Liver (tissue), 10 donors: ENCODE measurements at places on chromosomes 16 and 17. TPM values are rescaled to one million over a fixed set of nuclear protein-coding genes. Genes with fewer than 3 reads are reported as not detected.
A peak's percentile ranks its signal among the peaks of the same experiment; 100 is the strongest.

DNA sequence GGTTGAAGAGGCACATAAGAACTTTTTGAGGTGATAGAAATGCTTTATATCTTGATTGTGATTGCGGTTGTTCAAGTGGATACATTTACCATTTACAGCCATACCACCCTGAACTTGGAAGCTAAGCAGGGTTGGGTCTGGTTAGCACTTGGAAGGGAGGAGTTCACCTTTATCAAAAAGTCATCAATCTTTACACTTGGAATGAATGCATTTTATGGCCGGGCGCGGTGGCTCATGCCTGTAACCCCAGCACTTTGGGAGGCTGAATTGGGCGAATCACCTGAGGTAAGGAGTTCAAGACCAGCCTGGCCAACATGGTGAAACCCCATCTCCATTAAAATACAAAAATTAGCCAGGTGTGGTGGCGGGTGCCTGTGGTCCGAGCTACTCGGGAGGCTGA, 9.5 kb upstream of the GJD3 start:
- H3K4me3 ChIP-seq, result no peak overlapping the region
- no peak overlapping the region for H3K27ac ChIP-seq
- H3K36me3 ChIP-seq, result no peaks in the 10 kb centered on the region
- H3K4me1 ChIP-seq, result no peaks in the 10 kb centered on the region

DNA sequence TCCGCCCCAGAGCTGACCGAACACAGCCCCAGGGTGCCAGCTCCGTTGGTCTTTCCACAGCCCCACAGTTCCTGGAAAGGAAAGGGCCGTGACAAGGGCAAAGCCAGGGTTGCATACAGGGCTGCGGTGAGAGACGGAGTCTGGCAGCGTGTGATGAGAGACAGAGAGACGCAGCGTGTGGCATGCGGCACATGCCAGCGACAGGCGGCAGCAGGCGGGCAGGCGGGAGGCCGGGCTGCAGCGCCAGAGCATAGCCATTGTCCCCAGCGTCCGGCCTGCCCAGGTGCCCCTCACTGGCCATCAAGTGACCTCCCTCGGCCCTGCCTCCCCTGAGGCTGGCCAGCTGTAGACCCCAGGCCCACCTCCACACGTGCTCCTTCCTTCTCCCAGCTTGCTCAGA, 8.6 kb downstream of the RTN4RL1 start:
- no peak overlapping the region for H3K4me3 ChIP-seq
- H3K27me3 ChIP-seq, result no peaks in the 10 kb centered on the region
- H3K36me3 ChIP-seq, result no peaks in the 10 kb centered on the region
- no peak for DNase-seq

DNA sequence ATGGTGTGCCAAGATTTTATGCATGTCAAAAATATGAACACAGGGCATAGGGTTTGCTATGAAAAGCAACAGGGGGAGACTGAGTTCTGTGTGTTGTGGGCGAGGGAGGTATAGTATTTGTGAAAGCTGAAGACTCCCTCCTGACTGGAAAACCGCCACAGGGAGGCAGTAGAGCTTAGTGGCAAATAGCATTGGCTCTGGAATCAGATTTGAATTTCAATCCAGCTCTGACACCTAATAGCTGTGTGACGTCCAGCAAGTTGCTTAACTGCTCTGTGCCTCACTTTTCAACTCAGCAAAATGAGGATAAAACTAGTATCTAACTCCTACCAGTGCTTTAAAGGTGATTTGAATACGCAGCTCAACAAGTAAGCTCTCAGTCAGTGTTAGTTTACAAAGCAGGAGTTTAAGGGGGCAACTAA, 22.0 kb downstream of the KPNA2 start:
- no peak overlapping the region for H3K27ac ChIP-seq
- no peak for DNase-seq
- H3K36me3 ChIP-seq, result no peaks in the 10 kb centered on the region

- no peaks in the 10 kb centered on the region for H3K4me1 ChIP-seq
- H3K27ac ChIP-seq, result no peak overlapping the region
- no peak for DNase-seq
- H3K4me3 ChIP-seq, result no peak overlapping the region
Measured at GRCh38 chr16:9134739-9135138, 43.3 kb downstream of the HAPSTR1 start.

DNA sequence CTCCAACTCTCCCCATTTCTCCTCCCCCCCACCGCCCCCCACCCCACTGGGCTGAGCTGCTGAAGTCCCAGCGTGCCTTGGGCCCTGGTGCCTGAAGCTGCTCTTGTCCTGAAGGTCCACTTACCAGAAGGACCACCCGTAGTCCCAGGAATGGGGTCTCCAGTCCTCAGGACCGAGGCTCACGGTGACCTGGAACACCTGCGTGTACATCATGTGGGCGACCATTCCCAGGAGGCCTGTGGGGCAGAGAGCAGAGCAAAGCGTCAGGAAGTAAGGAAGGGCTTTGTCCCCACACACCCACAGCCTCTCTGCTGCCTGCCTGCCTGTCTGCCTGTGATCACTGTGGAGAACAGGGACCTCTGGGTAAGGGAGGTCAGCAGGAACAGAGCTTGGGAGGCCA, 218.7 kb downstream of the GSG1L start:
- no peak overlapping the region for H3K4me3 ChIP-seq
- H3K27ac ChIP-seq, result no peak overlapping the region
- H3K4me1 ChIP-seq, result no peaks in the 10 kb centered on the region
- DNase-seq, result no peak

DNA sequence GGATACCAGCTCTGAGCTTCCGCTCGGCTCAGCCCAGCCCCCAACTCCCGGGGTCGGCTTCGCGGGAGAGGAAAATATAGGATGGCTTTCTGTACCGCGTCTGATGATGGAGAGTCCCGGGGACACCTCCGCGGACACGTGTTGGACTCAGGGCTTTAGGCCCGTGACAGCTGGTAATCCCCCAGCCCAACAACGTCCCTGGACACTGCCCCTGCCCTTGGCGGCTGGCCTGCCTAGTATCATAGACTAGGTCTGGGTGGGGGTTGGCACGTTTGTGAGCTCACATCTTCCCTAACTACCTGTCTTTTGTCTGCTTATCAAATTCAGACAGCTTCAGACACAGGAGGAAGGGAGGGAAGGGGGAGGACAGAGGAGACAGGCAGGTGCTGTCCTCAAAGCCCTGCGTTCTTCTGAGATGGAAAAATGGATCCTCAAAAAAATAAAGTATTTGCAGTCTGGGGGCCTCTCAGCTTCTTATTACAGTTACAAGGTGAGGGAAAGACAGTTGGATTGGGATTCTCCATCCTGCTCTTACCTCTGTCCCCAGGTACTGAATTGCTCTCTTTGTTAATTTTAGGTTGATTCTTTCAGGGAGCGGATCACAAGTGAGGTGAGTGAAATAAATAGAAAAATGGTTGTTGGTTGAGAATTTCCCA, 698 bp downstream of the PSME3 start:
- H3K4me3 ChIP-seq, result peak overlapping the region; percentile 94
- no peaks in the 10 kb centered on the region for H3K27me3 ChIP-seq
- DNase-seq, result no peak
- H3K36me3 ChIP-seq, result peaks cover 17% of the 10 kb centered on the region
- peaks cover 20% of the 10 kb centered on the region for H3K4me1 ChIP-seq
- peak overlapping the region; percentile 95 for H3K27ac ChIP-seq

DNA sequence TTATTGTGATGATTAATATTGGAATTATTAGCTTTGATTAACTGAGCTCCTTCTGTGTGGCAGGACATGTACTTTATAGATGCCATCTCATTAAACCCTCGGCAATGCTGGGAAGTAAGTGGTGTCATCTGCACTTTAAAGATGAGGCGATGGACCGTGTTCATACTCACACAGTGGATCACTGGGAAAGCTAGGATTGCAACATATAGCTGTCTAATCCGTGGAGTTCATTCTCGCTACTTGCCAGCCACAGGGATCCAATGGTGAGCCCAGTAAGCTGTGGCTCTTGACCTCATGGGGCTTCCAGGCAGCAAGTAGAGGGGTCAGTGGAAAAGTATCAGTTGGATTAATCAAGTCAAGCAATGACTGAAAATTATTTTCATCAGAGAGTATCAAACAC, 587.9 kb downstream of the CDH13 start:
- H3K4me3 ChIP-seq, result no peak overlapping the region
- H3K27me3 ChIP-seq, result no peaks in the 10 kb centered on the region
- no peak overlapping the region for H3K27ac ChIP-seq
- no peaks in the 10 kb centered on the region for H3K36me3 ChIP-seq

DNA sequence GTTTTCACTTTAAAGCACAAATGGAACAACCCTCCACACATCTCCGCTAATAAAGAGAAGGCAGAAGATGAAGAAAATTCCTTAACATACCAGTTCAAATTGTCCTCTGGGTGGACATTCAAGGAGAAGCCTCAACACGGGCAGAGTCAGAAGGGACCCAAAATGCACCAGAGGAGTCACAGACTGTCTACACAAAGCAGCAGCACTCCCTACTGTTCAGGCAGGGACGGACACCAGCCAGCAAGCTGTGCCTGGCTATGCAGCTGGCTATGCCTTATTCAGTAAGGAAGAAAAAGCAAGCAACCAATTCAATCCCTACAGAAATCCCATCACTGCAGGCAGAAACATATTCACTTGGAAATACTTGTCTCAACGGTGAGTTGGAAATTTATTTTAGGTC, 8.1 kb downstream of the DNAJC7 start:
- no peak for DNase-seq
- no peaks in the 10 kb centered on the region for H3K27me3 ChIP-seq

DNA sequence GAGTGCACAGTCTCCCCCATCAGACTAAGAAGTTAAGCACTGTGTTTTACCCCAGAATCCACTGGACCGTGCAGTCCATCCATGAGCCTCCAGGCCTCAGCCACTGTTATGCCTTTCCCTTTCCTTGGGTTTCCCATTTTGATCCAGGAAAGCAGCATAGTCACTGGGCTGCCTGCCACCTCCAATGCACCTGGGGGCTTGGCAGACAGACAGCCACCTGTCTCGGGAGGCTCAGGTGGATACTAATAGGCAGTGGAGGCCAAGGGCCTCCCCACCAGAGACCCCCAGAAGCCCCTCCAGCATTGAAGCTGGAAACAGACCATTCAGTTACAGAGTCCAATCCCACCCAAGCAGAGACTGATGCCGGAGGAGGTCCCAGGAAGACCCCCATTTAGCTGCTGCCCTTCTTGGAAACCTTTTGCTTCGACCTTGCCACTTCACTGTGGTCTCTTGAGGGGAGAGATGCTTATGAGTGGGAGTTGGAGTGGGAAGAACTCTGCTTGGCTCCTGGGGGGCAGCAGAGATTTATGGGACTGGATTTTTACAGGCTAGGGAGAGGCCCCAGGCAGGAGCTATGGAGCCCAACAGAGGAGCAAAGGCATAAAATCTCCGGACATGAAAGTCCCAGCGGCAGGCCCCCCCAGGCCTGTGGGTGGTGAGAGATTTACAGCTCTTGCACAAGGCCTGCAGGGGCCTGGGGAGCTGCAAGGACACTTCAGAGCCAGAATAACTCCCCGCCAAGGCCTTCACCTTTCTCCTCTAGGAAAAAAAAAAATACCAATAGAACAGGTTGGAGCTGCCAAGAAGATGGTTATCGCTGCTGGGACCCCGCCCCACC, 12.2 kb upstream of the SP2 start:
- H3K4me3 ChIP-seq, result no peak overlapping the region
- H3K4me1 ChIP-seq, result no peaks in the 10 kb centered on the region
- no peaks in the 10 kb centered on the region for H3K36me3 ChIP-seq
- H3K27me3 ChIP-seq, result no peaks in the 10 kb centered on the region
- H3K27ac ChIP-seq, result no peak overlapping the region

DNA sequence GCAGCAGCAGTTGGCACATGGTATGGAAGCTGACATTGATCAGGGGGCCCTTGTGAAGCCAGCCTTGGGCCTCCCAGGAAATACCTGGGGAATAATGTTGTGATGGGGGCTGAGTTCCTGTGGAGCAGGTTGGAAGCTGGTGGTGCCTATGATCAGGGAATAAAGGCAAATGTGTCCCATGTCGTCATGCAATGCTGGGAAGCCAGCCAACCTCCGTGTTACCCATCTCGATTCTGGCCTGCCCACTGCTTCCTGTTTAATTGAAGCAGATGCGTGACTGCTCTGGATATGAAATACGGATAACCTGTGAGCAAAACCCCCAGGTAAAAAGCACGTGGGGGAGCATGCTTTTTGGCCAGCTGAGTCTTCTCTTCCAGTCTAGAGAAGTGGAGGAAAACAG, 580.4 kb upstream of the HSBP1 start:
- H3K4me1 ChIP-seq, result no peaks in the 10 kb centered on the region
- no peaks in the 10 kb centered on the region for H3K36me3 ChIP-seq

DNA sequence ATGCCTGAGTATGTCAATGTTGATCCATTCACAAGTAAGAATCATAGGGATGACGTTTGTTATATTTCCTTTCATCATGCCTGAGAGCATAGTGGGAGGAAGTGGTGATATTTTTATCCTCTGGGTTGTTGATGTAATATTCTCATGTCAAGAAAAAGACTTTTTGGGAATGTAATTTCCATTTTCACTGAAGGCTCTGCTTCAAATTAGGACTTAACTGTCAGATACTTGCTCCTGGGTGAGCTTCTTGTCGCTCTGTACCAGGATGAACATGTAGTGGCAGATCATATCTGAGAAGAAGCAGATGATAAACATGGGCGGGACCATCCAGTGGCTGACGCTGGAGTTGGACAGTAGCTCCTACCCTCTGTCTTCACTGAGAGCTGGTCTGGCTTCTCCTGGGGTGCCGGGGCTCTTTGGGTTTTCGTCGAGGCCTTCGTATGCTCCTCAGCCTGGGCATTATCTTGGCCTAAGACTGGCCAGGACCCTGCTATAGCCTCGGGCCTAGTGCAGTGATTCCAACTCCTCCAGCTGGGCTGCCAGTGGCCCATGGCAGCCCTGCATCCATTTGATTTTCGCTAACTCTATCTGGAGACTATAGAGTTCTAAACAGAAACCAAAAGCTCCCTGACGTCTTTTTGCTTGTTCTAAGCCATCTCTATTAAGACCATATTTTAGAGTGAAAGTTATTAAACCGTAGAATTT, 19.7 kb downstream of the CYB5B start:
- no peaks in the 10 kb centered on the region for H3K27me3 ChIP-seq
- H3K4me1 ChIP-seq, result peaks cover 17% of the 10 kb centered on the region
- H3K36me3 ChIP-seq, result no peaks in the 10 kb centered on the region

GRCh38 chr17:41736983-41737679, 2.7 kb upstream of the HAP1 start:
- no peak overlapping the region for H3K27ac ChIP-seq
- H3K27me3 ChIP-seq, result no peaks in the 10 kb centered on the region
- no peaks in the 10 kb centered on the region for H3K36me3 ChIP-seq
- no peak overlapping the region for H3K4me3 ChIP-seq
- H3K4me1 ChIP-seq, result peaks cover 9% of the 10 kb centered on the region
- DNase-seq, result no peak

GRCh38 chr16:46850619-46851555, 19.9 kb upstream of the C16orf87 start:
- no peaks in the 10 kb centered on the region for H3K36me3 ChIP-seq
- H3K4me3 ChIP-seq, result no peak overlapping the region
- no peak for DNase-seq

Gene SEPHS2
- 50.1 TPM for total RNA-seq

Gene DYNLRB2
- total RNA-seq, result not detected

Gene HEATR9
- not detected for total RNA-seq
